NCI-H1436 (cell line): ENCODE measurements at places on chromosomes 13 and 19.
A peak's percentile ranks its signal among the peaks of the same experiment; 100 is the strongest.

- DNase-seq = no peak
Observed at GRCh38 chr13:41405367-41405766, 52.0 kb upstream of the RGCC start.

DNA sequence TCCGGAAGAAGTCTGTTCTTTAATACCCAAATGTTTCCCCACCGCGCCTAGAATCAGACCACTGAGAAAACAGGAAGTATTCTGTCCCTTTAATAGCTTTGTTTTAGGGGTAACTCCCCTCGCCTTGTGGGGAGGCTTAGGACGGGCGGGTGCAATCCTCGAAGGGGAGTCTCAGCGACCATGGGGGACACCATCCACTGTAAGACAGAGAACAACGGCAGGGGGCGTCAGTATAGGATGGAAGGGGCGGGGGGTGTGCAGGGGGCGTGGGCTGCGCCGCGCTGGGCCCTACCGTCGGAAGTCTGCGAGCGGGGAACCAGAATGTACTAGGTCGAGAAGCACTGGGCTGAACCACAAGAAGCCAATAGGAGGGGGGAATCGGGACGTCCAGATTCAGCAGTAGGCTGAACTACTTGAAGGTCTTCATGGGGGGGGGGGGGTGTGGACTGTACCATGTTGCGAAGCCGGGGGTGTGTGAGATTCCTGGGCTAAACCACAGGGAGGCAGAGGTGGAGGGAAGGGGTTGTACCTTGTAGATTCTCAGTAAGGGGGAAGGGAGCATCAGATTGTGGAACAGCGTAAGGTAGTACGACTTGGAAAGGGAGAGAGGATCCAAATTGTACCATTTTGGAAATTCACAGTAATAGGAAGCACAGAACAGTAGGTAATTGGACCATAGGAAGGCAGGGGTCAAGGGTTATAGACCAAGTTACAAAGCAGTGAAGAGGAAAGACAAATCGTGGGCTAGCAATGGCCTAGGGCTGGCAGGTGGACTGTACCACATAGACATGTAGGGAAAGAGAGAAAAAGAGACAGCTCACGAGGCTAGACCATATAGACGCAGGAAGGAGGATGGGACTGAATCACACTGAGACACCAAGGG, 1.0 kb upstream of the DBP start:
- DNase-seq = peak; percentile 96

GRCh38 chr13:29800687-29801086, 49.7 kb downstream of the UBL3 start:
- no peak for DNase-seq

GRCh38 chr13:110662091-110662490, 43.8 kb downstream of the CARS2 start:
- no peak for DNase-seq
